Keratinocyte (primary cell): ENCODE measurements at places on chromosomes 6 and 20. TPM values are rescaled to one million over a fixed set of nuclear protein-coding genes. Genes with fewer than 3 reads are reported as not detected.

- no peak for DNase-seq
Observed at GRCh38 chr6:80263585-80263984, 157.1 kb downstream of the BCKDHB start.

- DNase-seq, result no peak
Observed at GRCh38 chr6:26412954-26413353, 10.9 kb downstream of the BTN3A1 start.

DNA sequence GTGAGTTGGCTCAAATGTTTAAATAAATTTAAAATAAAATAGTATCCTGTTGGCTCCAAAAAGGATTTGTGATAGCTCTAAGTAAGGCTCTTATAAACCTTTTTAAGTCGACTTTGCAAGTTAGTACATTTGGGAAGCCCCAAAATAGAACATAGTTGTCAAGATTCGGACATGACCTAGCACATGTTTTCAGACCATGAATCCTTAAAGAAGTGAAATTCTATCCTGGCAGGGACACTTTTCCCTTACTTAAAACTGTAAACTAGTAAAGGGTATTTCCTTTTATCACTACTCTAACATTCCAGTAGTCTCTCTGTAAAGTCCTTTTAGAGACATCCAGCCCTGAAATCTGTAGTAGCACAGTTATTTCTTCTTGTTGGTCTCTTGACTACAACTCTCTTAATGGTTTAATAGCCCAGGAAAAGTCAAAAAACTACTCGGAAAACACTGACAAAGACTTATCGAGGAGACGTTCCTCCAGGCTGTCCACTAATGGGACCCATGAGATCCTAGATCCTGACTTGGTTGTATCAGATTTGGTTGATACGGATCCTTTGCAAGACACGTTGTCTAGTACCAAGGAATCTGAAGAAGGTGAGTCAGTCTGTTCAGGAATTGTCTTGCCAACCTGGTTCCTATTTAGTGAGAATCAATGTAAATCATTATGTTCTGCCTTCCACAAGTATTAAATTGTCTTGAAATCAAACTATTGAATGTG lies 83.6 kb downstream of the SCAND1 start:
- DNase-seq, result no peak

GRCh38 chr6:25197111-25197510 lies 82.1 kb upstream of the CARMIL1 start:
- no peak for DNase-seq

- DNase-seq, result peak; percentile 59
Observed at GRCh38 chr6:26473758-26474438, 16.1 kb downstream of the BTN2A1 start.

- DNase-seq, result no peak
Observed at GRCh38 chr20:2103461-2104153, 2.0 kb downstream of the STK35 start.

DNA sequence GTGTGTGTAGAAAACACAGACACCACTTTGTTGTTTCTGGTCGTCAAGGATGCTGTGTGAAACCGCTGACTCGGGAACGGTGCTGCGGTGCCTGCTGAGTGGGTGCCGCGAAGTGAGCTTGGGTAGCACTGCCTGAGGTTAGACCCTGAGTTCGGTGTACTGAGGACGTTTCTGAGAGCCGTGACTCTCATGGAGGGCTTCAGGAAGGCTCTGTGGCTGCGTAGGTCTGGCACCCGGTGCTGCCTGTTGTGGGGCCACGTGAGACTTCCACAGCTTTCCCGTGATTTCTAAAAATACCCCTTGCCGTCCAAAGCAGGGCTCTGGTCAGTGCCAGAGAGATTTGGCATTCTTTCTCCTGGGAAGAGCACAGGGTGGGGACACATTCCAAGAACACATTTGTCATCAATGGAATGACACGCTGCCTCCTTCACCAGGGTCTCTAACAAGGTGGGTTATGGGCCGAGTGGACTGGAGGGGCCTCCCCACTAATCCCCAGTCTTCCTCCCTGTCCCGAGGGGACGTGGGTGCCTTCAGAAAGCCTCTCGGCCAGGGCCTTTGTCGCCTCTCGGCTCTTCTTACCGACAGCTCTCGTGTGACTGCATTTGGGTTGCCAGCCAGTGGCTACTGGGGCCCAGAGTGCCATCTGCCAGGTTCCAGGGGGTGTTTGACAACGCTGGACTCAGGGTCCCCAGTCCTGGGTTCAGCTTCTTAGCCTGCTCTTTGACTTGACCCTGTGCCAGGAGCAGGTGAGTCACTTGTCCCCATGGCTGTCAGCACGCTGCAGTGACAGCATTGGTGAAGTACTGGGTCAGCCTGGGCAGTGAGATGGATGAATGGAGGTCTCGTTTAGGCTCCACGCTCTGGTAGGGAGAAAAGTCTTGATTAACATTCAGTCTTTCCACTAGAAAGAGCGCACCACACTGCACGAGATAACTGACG lies 62.2 kb downstream of the SYNJ2 start:
- DNase-seq, result no peak

DNA sequence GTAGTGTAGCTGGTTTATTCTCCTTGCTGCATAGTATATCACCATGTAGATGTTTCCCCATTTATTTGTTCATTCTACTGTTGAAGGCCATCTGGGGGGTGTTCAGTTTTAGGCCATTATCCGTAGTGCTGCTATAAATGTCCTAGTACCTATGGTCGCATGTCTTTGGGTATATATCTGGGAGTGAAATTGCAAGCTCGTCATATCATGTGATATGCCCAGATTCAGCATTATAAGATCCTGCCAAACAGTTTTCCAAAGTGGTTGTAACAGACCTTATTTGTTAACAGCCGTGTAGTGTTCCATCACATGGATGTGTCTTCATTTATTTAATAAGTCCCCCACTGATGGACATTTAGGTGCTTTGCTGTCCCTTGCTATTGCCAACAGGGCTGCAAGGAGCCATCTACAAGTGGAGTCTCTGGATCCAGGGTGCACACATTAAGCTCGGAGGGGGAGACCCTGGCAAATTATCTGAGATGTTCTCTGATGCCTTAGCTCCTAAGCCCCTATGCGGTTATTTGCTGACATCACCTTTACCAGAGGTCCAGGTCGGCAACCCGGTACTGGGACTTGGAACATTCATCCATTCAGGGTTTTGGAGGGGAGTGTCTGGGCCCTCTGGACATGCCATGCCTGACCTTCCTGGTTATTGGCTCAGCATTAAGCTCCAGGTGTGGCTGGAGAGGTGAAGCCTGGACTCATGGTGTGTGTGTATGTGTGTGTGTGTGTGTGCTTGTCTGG lies 16.9 kb downstream of the LBP start:
- DNase-seq, result no peak

DNA sequence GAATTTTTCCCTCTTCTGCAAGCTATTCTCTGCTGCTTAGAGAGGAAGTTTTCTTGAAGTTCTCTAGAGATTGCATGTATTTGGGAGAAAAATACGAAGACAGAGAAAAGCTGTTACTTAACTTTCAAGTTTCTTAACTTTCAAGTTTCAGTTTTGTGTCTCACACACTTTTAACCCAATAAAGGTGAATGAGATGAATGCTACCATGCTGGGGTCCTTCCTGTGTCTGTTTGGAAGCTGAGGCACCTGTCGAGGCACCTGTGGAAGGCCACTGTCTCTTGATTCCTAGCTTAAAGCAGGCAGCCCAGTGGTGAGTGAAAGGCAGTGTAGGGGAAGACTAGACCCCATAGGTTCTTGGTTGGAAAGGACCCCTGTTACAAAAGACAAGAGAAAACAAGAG lies 372.8 kb upstream of the JARID2 start:
- DNase-seq, result no peak

GRCh38 chr6:169132352-169132940 lies 121.2 kb downstream of the THBS2 start:
- no peak for DNase-seq

GRCh38 chr6:42345696-42346416 lies 105.9 kb downstream of the TRERF1 start:
- no peak for DNase-seq

DNA sequence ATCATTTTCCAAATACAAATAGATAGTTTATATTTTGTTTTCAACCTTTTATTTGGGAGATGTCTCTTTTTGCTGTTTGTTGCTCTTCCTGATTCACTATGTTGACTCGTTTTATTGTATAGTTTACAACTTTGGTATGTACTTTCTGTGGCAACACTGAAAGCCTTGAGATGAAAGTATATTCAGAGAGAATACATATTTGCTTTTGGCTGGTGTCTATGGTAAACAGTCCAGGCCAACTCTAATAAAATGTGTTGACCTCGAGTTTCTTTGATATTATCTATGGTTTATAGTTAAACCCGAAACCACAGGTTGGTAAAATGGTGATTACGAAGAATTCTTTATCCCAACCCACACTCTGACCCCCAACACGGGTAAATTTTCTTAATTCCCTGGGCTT lies 919.6 kb upstream of the MAP3K7 start:
- no peak for DNase-seq

RRAGD gene
- polyA plus RNA-seq, result 0.03 to 0.86 TPM (median 0.18 TPM) in 3 replicates

ZGPAT gene
- 7.8 to 13.5 TPM (median 12.2 TPM) in 3 replicates for polyA plus RNA-seq

COL9A1 gene
- not detected in 3 replicates for polyA plus RNA-seq

NOX3 gene
- not detected in 3 replicates for polyA plus RNA-seq

PGC gene
- not detected in 3 replicates for polyA plus RNA-seq
